ENCODE measurements at places on chromosomes 1 and 21.

- DNase-seq: no peak
Observed at GRCh38 chr1:87346130-87346814, 17.6 kb downstream of the LMO4 start.

- DNase-seq: no peak
Observed at GRCh38 chr1:56837244-56837939, 17.2 kb upstream of the C8A start.

DNA sequence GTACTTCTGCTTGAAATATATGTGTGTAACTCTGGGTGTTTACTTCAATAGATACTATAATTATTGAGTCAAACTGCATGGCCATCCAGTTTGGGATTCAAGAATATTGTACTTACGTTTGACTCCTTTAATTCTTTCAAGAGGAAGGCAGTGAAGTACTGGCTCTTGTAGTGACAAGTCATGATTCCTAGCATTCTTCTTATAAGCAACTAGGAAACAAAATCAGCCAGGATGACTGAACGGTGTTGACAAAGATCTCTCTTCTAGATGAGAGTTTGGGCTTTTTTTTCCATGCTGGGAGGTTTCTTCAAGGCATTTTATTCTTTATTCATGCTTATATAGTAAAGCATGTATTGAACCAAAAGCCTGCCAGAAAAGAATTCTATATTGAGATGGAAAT lies 58.3 kb downstream of the CLEC20A start:
- DNase-seq: no peak

DNA sequence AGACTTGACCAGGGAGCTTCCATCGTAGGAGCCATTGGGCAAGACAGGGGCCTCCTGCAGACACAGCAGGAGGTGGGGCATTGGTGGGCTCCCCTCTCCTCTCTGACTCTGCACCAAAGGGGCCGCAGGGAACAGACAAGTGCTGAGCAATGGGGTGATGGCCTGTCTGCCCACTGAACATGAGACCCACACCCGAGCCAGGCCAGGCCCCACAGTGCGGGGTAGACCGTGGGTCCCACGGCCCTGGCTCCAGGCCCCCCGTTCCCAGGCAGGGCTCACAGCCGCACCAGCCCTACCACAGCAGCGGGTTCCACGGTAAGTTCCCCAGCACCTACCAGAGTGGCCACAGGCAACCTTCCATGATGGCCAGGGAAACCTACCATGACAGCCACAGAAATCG lies 45.9 kb downstream of the CHD5 start:
- DNase-seq: no peak

- DNase-seq: no peak
Observed at GRCh38 chr1:14970115-14970798, 183.3 kb upstream of the TMEM51 start.

DNA sequence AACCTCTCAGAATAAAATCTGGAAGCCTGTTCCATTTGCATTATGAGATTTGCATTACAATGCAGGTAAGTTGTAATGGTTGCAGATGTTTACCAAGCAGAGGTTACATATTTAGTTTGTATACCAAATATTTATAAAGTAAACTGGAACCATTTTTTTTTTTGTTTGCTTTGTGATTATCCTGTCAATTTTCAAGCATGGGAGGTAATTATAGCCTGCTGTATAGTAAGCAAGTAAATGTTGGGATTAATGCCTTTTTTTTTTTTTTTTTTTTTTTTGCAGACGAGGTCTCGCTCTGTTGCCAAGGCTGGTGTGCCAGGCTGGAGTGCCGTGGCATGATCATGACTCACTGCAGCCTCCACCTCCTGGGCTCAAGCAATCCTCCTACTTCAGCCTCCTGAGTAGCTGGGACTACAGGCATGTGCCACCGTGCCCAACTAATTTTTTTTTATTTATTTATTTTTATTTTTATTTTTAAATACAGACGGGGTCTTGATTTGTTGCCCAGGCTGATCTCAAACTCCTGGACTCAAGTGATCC lies 21.0 kb downstream of the NFYC start:
- DNase-seq: no peak

DNA sequence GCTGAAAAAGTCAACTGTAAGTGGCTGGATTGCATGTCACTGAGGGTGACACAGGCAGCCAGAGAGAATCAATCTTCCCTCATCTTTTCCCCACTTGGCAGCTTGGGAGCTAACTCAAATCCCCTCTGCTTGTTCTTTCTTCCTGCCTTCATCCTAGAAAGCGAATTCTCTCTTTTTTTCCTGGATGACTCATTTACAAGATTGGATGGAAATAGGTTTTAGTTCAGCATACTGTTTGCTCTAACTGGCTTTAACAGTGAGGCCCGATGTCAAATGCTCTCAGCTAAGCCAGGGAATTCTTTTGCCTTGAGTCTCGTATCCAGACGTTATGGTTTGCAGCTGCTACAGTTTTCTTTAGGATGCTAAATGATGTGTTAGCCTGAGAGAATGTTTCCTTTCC lies 72.7 kb downstream of the HUNK start:
- no peak for DNase-seq

GRCh38 chr1:228175316-228176023 lies 9.9 kb downstream of the IBA57 start:
- DNase-seq: no peak

DNA sequence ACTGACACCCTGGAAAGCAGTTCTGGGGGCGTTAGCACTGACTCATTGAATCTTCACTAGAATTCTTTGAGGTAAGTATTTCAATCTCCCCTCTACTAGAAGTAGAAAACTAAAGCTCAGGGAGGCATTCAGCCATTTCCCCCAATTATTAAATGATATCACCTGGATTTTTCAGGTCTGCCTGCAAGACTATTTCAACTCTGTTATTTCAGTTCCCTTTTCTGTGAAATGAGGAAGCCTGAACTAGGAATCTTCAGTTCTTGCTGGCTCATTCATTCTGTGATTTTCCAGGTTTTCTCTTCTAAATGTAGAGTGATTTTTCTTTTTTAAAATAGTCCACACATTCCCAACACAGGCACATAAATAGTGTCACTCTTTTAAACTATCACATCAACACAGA lies 337.0 kb upstream of the NR5A2 start:
- DNase-seq: no peak

DNA sequence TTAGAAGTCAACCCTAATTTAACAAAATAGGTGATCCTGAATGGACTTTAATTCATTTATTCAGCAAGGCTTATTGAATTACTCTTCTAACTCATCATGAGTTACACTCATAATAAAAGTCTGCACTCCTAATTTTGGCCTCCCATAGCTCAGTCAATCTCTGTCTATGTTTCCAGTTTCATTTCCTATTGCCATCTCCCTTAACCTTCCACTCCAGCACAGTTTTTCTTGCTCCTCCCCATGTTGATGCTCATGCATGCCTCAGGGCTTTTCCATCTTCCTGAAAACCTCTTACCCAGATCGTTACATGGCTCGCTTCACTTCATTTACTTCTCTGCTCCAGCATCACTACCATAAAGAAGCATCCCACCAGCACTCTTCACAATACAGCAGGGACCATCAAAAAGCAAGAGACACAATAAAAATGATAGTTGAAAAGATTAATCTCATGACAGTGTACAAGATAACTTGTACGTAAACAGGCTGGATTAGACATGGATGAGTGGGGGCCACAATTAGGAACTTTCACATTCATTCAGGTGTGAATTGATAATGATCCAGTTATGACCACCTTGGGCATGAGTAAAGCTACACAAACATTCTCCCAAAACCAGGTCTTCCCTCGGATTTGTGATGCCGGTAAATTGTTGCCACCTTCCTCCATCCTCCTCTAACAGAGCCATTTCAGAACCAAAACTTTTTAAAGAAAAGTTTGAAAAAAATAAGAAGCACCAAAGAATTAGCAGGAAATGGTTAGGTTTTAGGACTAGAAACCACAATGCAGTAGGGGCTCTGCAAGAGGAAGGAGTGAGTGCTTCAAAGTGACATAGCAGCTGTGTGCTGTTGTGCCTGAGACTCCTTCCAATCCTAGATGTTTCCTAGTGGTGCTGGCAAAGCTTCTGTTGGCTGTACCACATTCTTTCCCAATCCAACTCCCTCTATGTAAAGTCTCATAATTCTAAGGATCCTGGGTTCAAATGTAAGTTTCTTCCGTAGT lies 89.8 kb downstream of the OLFML2B start:
- no peak for DNase-seq

GRCh38 chr1:236429715-236430274 lies 35.7 kb downstream of the EDARADD start:
- no peak for DNase-seq

- no peak for DNase-seq
Observed at GRCh38 chr1:175857756-175858155, 114.4 kb upstream of the TNR start.

GRCh38 chr1:20371883-20372282 lies 81.2 kb downstream of the VWA5B1 start:
- no peak for DNase-seq

All from stimulated activated CD8-positive, alpha-beta memory T cell treated with anti-CD3 and anti-CD28 coated beads, Interleukin-4, amount 100 ng/mL, for 4 hours (primary cell).